ENCODE measurements at places on chromosomes 2 and 18.

- DNase-seq, result no peak
These were observed 42.9 kb upstream of the SNED1 start for GRCh38 chr2:240955306-240956170.

DNA sequence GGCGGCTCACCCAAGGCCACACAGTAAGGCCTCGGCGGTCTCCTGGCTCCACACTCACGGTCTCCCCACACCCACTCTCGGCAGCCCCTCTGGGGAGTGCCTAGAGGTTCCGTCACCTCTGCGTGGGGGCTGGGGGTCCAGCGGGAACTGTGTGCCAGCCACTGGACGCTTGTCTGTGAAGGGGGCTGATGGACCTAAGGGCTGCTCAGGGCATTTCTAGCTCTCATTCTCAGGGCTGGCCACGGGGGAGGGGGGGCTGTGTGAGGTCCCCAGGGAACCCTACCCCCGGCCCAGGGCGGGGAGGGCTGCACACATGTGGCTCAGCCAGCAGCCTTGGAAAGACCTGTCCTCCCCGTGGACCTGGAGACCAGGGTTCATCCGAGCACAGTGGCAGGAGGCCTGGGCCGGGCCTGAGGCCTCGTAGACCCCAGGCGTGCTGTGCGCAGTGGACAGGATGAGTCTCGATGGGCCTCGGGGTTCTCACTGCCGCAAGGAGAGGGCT, 27.1 kb upstream of the ODC1 start:
- DNase-seq, result no peak

- DNase-seq, result no peak
These were observed 61.2 kb downstream of the FAM171B start for GRCh38 chr2:186755066-186755465.

GRCh38 chr2:237911363-237912017, 52.1 kb downstream of the RAMP1 start:
- DNase-seq, result no peak

DNA sequence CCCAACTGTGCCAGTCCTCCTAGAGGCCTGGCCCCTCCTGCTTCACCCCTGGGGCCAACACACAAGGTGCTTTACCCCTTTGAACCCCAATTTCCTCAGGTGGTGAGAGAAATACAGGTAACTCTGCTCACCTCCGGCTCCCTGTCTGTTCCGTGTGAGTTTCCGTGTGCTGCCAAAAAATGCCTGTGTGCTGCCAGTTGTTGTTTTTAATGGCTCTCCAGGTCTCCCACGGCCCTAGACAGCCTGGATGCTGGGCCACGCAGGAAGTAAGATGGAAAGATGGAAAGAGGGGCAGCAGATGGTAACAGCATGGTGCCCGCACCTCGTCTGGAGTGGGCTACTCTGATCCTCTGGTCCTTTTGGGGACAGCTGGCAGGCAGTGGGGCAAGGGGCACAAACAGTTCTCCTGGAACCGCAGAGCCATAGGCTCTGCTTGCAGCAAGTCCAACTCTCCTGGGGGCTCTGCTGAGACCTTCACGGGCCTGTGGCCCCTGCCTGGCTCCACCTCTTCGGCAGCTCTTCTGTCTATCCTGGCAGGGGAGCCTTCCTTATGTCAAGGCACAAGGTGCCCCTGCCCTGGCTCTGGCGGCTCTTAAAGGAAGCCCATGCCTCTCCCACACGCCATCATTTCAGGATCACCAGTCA, 4.3 kb upstream of the ARHGEF4 start:
- no peak for DNase-seq

GRCh38 chr2:184339966-184340365, 258.4 kb upstream of the ZNF804A start:
- DNase-seq, result no peak

GRCh38 chr2:67260343-67261277, 136.5 kb upstream of the ETAA1 start:
- no peak for DNase-seq
